ENCODE measurements at places on chromosomes 5 and 9.

DNA sequence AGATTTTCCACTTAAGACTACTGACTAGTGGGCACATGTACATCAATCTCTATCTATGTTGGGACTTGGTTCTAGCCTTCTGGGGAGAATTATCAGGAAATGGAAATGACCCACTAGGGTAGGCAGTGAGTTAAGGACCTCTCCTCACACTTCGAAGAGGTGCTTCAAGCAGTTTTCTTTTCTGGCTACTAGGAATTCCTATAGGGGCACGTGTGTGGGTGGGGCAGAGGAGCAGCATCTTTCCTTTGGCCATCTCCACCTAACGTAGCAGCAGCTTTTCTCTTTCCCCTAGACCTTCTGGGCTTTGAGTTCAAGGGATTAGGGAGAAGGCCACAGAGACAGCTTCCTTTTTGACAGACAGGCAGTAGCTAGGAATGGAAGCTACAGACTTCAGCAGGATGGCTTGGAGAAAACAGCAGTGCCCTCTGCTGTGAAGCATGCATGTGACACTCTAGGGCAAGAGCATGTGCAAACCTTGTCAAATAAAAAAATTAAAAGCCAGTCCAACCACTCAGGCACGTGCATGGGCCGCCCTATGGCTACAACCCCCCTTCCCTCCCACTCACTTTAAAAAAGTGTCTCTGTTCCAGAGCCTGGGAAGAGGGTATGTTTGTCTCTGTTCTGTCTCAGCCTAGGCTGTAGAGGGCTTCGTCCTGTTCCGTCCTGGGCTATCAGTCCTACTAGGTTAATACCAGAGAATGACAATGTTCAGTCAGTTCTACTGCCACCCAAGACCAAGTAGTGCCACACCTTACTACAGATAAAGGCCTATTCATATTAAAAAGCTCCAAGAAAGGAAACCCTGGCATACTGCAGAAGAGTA, 8.7 kb upstream of the GFRA3 start:
- DNase-seq, result no peak

GRCh38 chr5:124057724-124058231, 545.8 kb downstream of the CSNK1G3 start:
- no peak for DNase-seq

- no peak for DNase-seq
These were observed 110.8 kb upstream of the CTSL start for GRCh38 chr9:87615136-87615535.

DNA sequence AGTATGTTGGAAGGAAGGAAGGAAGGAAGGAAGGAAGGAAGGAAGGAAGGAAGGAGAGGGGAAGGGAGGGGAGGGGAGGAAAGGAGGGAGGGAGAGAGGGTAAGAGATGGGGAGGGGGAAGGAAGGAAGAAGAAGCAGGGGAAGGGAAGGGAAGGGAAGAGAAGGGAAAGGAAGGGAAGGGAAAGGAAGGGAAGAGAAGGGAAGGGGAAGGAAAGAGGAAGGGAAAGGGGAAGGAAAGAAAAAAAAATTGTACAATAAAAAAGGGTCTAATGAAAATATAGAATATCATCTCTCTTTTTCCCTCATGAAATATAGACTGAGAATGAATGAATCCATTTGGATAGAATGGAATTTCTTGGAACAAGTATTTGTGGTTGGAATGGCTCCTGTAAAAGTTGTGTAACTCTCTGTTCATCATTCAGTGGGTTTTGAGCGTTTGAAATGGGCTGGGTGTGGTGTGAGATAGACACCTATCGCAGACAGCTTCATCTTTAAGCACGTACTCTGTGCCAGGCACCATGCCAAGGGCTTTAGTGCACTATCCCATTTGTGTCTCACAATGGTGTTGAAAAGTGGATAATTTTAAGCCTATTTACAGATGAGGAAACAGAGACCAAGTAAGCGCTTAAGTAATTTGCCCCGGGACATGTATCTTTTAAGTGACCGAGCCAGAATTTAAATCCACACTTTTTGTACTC, 11.6 kb upstream of the PAPPA start:
- no peak for DNase-seq

Measured in stimulated activated CD8-positive, alpha-beta memory T cell treated with anti-CD3 and anti-CD28 coated beads, Interleukin-4, amount 100 ng/mL, for 1 hour (primary cell).